ENCODE measurements at places on chromosomes 13 and 19.

- no peak for DNase-seq
Observed at GRCh38 chr13:112443191-112443994, 67.2 kb downstream of the SPACA7 start.

DNA sequence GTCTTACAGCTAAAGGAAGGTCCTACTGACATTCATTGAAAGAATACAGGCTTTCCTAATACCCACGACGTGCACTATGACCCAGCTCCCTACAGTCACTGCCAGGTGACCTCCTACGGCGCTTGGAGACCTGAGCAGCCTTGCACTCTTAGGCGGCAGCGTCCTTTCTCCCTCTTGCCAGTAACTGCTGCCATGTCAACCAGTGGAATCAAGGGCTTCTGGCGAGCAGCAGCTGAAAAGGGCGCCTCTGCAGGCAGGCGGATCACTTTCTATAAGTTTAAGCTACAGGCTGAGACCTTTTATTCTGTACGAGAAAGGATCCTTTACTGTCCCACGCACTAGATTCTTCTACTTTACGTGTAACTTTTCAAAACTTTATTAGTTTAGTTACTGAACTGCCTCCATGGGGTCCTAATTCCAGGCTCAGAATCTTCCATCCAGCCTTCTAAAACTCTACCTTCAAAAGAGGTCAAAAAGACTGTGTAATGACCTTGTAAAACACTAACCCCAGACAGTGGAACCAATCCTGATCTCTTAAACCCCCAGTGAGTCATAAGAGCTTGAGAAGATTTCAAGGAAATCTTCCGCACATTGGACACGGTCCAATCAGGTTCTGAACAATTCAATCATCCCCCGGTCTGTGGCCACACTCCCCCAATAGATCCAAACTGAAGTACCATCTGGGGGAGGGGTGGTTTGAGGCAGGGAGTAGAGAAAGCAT is 1.9 kb downstream of the KCTD12 start:
- DNase-seq, result no peak

GRCh38 chr13:48220592-48220980 is 12.4 kb upstream of the ITM2B start:
- DNase-seq, result no peak

DNA sequence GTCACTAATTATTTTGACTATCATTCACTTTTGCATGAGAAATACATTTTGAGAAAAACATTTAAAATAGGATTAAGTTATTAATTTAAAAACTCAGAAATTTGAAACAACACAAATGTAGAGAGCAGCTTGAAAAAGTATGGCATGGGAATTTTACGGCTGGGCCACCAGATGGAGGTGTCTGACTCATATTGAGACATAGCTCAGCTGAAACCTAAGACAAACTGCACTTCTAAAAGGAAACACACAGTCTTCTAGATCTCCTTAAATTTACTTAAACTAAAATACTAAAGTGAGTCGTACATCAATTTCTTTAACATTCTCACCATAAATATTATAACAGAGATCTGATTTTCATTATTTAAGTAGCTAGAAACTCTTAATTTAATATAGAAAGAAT is 41.9 kb upstream of the POSTN start:
- DNase-seq, result no peak

- no peak for DNase-seq
Observed at GRCh38 chr13:30334663-30335386, 27.5 kb upstream of the KATNAL1 start.

GRCh38 chr13:113160983-113161382 is 2.5 kb downstream of the PROZ start:
- no peak for DNase-seq

- DNase-seq, result no peak
Observed at GRCh38 chr19:6793973-6794372, 21.5 kb downstream of the VAV1 start.

All from D721Med (cell line).